Osteoblast (primary cell): ENCODE measurements at places on chromosomes 11 and 22. TPM values are rescaled to one million over a fixed set of nuclear protein-coding genes. Genes with fewer than 3 reads are reported as not detected.

DNA sequence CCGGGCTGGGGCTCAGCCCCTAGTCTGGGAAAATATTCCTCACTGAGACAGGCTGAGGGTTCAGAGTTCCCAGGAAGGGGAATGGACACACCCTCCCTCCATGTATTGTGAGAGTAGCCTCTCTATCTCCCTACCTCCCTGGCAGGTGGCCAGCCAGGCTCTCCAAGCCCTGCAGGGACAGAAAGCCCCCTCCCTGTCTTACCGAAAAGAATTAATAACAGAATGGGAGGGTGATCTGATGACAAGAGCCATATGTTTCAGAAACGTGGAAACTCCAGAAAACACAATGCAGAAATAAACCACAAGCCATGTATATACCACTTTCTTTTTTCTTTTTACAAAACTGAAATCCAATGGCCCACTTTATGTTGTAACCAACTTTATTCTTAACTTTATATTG lies 140.0 kb downstream of the CHST1 start:
- H3K27ac ChIP-seq: no peak overlapping the region
- H3K4me1 ChIP-seq: no peaks in the 10 kb centered on the region
- peaks cover 12% of the 10 kb centered on the region for H3K27me3 ChIP-seq
- no peaks in the 10 kb centered on the region for H3K36me3 ChIP-seq

RHOG gene
- 13.3 and 17.0 TPM in 2 replicates for total RNA-seq

C11orf16 gene
- 0.29 TPM in 1 of 2 replicates, not detected in the other for total RNA-seq

GRCh38 chr11:28491431-28491830 lies 383.2 kb downstream of the METTL15 start:
- H3K27me3 ChIP-seq: no peaks in the 10 kb centered on the region
- no peaks in the 10 kb centered on the region for H3K36me3 ChIP-seq
- no peak for DNase-seq
- H3K4me3 ChIP-seq: no peak overlapping the region

DNA sequence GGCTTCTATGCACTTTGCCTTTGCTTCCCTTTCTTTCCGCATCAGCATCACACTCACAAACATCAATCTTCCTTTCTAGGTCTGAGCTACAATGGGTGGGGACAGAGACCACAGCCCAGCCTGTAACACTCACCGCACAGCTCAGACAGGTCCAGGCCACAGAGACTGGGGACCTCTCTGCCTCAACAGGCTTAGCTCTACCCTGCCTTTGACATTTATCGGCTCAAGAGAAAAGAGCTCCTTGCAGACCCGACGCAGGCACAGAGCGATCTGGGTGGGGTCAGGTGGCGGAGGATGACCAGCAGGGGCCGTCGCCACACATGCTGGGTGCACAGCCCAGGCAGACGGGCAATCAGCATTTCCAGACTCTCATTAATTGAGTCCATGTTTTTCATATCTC lies 837.3 kb downstream of the TBC1D22A start:
- H3K27me3 ChIP-seq: no peaks in the 10 kb centered on the region
- H3K27ac ChIP-seq: no peak overlapping the region
- H3K4me1 ChIP-seq: no peaks in the 10 kb centered on the region
- H3K36me3 ChIP-seq: no peaks in the 10 kb centered on the region
- DNase-seq: no peak
- no peak overlapping the region for H3K4me3 ChIP-seq
